ENCODE measurements at places on chromosomes 5 and 9.

- DNase-seq, result no peak
These were observed 49.2 kb downstream of the EQTN start for GRCh38 chr9:27247756-27248155.

- DNase-seq, result no peak
These were observed 15.0 kb upstream of the ORM1 start for GRCh38 chr9:114307899-114308267.

GRCh38 chr9:79868567-79869189, 296.9 kb downstream of the TLE4 start:
- no peak for DNase-seq

DNA sequence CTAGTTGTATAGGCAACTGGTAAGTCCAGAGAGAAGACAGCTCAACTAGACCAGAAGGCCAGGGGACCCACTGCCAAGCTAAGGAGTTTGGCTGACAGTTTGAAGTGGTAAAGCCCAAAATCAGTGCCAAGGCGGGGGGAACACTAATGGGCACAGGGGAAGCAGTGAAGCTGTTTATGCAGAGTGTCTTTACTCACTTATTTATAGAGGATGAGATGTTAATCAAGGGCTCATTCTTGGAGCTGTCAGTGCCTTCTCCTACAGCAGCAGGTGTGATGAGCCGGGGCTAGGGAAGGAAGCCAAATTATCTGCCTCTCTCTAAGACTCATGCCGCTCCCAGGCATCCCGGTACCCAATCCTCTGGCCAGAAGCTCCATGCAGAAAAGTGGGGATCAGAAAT, 75.2 kb upstream of the GALNT10 start:
- DNase-seq, result no peak

DNA sequence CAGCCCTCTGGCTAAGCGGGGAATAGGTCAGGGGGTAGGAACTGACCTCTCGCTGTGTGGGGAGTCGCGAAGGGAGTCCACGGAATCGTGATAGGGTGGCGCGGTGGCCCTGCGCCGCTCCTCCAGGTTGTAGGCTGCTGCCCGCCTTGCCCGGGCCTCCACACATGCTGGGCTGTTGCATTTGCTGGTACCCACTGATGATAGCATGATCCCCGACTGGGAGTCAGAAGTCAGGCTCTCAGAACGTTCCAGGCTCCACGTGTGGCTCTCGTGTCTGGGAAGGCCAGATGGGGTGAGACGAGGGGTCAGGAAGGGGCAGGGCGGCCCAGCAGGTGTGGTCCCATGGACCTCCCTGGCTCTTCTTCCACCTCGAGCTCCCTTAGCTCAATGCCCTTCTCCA, 56.0 kb downstream of the PSD2 start:
- no peak for DNase-seq

- no peak for DNase-seq
These were observed 227.4 kb downstream of the ASTN2 start for GRCh38 chr9:117187498-117187897.

DNA sequence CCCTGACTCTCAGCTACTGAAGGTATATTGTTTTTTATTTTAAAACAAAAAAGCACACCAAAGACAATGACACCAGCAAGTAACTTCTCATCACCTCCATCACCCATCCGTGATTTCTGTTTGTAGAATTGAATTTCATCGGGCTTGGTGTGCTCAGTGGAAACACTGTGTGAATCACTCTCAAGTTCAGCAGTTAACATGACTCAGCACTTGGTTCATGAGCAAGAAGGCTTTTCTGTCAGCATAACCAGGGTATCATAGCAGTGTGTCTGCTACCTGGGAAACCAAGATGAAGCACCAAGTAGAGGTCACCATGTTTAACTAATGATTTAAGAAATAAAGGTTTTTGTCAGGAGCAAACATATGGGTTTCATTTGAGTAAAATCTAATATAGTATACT, 123.7 kb downstream of the INSYN2B start:
- DNase-seq, result peak; percentile 76

DNA sequence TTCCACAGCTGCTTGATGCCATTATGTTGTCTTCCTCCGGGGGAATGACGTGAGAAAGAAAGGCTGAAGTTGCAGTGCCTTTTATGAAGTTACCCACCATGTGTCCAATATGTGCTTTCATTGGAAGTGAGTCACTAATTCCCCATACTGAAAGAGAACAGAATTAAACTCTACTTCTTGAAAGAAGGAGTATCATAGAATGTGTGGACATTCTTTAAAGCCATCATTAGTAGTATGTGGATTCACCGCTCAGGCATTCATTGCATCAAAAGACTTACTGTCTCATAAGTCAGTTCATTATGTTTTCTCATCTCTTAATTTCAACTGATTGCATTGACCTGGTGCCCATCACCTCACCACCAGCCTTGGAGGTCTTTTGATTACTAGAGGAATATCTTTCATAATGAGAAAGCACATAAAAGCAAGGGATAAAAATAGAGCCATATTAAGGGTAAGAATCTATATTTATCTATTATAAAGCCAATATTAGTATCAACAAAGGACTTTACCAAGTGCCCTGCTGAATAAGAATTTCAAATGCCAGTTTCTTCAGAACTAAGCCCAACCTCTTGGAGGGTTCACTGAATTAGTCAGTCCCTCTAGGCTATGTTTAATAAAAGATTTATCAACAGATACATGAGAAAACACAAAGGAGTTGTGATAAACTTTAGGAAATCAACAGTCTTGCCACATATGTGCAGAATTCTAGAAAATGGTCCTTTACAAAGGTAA, 516.1 kb downstream of the NTRK2 start:
- DNase-seq, result no peak

- DNase-seq, result no peak
These were observed 72.3 kb downstream of the GNA14 start for GRCh38 chr9:77575785-77576184.

GRCh38 chr9:137128862-137129455, 10.0 kb upstream of the GRIN1 start:
- no peak for DNase-seq

DNA sequence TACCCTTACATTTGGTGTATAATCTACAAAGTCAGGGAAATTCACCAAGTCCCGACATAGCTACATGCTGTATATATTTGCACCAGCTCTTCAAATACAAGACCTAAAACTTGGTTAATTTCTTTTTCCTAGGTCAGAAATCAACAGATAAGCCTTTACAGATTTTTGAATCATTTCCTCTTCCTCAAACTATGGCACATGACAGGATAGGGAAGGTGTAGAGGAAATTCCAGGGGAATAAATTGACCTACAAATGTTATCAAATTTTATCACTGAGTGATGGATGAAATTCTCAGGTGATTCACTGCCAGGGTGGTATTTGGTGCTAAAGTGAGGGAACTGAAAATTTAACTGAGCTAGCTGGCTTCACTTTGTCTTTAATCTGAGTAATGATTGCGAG, 360.0 kb downstream of the BNC2 start:
- no peak for DNase-seq

- DNase-seq, result no peak
These were observed 85.9 kb downstream of the OSMR start for GRCh38 chr5:38931731-38932130.

DNA sequence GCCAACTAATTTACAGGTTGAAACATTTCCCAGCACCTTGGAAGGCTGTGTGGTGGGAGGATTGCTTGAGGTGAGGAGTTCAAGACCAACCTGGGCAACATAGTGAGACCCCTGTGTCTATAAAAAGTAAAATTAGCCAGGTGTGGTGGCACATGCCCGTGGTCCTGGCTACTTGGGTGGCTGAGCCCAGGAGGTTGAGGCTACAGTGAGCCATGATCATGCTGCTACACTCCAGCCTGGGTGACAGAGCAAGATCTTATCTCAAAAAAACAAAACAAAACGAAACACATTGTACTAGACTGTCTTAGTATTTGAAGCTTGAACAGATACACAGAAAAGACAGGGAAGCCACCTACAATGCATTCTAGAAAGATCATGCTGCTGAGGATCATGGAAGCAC, 2.8 kb upstream of the HSDL2 start:
- no peak for DNase-seq

GRCh38 chr5:56259002-56259511, 25.9 kb upstream of the ANKRD55 start:
- peak; percentile 96 for DNase-seq

DNA sequence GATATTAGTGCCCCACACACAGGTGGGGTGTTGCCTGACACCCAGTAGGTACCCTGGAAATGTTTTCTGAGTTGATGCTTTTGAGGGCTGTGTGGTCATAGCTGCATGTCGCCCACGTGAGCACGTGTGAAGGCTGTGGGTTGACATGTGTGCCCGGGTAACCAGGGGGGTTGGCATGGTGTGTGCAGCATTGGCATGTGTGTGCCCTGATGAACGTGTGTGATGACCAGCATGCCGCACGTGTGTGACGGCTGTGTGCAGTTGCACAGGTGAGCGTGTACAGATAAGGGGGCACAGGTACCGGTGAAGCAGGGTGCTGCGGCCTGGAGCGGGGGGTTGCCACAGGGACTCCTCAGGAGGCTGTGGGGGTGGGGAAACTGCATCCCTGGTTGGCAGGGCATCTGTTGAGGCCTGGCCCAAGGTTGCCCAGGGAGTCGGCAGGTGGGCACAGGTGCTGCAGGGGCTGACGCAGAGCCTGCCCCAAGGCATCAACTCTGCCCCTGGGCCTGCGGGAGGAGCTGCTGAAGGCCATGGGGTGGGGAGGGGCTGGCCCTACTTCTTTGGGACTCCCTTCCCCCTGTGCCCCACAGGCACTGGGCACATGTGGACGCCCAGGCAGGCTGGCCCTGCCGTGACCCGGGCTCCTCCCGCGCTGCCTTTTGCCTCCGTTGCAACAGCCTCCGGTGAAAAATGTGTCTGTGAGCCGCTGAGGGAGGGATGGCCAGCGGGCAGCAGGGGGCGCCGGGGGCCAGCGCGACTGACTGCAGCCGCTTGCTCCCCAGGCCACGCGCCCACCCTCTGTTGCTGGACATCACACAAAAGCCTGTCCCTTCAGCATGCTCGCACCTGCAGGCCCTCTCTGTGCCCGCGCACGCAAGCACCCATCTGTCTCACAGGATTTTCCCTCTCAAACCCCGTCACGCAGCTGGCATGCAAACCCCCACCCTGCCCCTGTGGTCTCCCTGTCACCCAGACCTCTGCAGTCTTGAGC, 2.2 kb downstream of the UNC5A start:
- DNase-seq, result no peak

DNA sequence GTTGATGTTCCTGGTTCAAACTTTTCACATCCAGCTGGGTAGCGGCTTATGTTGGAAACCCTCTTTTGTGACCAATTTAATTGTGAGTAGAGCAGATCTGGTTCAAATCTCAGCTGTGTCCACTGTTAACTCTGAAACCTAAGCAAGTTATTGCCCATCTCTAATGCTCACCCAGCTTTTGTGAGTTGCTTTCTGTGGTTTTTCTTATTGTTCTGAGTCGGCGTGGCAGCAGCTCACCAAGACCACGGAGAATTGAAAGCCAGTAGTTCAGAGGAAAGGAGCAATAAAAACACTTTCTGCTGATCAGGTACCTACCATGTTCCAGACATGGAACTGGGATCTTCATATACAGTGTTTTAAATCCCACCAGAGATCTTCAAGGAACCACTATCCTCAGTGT, 114.4 kb downstream of the DOCK2 start:
- no peak for DNase-seq

DNA sequence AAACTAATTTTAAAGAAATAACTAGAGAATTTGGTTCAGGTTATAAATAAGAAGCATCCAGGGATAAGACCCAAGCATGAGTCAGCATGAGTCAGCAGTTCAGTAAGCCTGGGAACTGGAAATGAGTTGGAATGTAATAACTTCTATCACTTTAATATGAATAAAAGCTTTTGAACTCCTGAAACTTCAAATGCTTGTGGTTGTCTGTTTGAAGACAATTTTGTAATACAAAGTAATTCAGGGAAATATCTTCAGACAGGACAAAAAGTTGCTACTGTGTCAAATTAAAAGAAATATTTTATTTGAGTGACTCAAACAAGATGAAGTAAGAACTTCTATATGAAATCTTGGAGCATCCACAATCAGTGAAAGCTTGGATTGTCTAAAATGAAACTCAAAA, 331.2 kb upstream of the DAB2 start:
- peak; percentile 86 for DNase-seq

DNA sequence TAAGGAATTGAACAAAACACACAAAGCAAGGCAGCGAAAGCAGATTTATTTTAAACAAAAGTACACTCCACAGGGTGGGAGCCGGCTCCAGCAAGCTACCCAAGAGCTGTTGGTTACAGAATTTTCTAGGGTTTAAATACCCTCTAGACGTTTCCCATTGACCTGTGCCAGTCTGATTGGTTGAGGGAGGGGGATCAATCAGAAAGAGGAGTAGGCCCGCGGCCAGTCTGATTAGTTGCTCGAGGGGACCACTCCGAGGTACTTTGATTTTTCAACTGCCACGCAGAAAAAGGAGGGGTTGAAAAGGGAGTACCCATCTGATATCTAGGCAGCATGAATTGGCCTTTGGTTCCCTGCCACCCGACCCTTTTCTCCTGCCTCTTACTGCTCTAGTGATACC, 998 bp downstream of the SRP19 start:
- no peak for DNase-seq

- DNase-seq, result no peak
These were observed 309.8 kb upstream of the IRX4 start for GRCh38 chr5:2192496-2192895.

GRCh38 chr9:90967145-90967538, 165.5 kb downstream of the SYK start:
- no peak for DNase-seq

DNA sequence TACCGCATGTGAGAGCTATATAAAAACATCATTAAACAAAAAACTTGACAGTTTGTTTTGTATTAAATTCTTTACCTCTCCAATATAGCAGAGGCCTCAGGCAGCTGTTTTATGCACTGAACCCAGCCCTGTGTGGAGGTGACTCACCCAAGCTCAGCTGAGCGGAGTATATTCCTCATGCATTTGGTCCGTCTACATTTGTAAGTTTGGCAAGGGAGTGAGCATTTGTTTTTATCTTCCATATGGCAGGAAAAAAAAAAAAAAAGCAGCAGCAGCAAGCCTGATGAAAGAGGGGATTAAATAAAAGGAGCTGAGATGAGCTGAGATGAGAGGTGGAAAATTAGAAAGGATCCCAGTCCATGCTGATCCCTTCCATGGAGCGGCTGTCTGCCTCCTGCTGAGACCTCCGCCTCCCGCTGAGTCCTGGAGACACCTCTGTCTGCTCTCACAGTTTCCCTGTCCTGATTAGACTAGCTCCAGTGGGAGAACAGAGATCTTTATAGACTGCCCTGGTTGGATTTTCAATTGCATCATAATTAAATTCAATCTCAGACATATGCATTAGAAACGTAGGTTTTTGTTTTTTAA, 112.0 kb upstream of the CTNND2 start:
- no peak for DNase-seq

GRCh38 chr5:137248527-137248926, 250.6 kb downstream of the SPOCK1 start:
- DNase-seq, result no peak

Data from BJ (cell line).